ENCODE measurements at places on chromosomes 4 and X.

GRCh38 chrX:28010875-28011274, 29.6 kb upstream of the DCAF8L1 start:
- no peak for DNase-seq

DNA sequence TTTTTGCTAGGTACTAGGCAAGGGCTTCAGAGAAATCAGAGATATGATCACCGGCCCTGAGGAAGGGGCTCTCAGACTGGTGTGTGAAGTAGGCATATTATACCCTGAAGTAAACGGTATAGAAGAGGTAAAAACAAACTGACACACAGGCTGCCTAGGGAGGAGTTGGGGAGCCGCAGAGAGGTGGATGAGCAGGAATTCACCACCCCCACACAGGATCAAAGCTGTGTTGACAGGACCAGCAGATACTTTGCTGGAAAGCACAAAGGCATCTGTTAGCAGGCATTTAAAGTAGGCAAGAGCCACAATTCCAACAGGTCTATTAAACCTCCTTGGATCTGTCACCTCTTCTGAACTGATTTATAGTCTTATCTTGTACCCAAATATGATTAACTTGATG, 71.8 kb upstream of the GPR34 start:
- DNase-seq: no peak

GRCh38 chr4:38365748-38366310, 298.2 kb upstream of the KLF3 start:
- DNase-seq: no peak

GRCh38 chrX:3521396-3521795, 174.9 kb upstream of the MXRA5 start:
- DNase-seq: no peak

- DNase-seq: no peak
Measured at GRCh38 chrX:155263854-155264628, at the start of gene RAB39B. Gene RAB39B (minus strand): TSS chrX:155264491. CDS start chrX:155264288, 203 bp downstream.

DNA sequence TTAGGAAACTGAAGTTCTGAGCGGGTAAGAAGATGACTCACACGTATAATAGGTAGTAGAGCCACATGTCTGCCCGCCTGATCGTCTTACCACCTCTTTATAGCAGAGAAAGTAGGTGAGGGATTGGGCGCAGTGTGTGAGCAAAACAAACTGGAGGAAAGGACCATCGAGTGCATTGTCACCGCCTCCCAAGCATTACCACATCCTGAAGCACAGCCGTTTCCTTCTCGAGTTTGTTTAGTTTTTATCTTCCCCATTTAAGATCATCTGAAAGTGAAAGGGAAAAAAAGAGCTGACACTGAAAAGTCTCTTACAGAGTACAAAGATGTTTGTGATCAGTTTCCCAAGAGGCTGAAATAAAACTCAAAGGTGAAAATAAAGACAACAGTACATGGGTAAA, 14.8 kb downstream of the PDK3 start:
- no peak for DNase-seq

- DNase-seq: no peak
Measured at GRCh38 chrX:13934731-13935130, 95.0 kb downstream of the GEMIN8 start.

GRCh38 chrX:73683236-73683859, 120.4 kb downstream of the CHIC1 start:
- DNase-seq: no peak

DNA sequence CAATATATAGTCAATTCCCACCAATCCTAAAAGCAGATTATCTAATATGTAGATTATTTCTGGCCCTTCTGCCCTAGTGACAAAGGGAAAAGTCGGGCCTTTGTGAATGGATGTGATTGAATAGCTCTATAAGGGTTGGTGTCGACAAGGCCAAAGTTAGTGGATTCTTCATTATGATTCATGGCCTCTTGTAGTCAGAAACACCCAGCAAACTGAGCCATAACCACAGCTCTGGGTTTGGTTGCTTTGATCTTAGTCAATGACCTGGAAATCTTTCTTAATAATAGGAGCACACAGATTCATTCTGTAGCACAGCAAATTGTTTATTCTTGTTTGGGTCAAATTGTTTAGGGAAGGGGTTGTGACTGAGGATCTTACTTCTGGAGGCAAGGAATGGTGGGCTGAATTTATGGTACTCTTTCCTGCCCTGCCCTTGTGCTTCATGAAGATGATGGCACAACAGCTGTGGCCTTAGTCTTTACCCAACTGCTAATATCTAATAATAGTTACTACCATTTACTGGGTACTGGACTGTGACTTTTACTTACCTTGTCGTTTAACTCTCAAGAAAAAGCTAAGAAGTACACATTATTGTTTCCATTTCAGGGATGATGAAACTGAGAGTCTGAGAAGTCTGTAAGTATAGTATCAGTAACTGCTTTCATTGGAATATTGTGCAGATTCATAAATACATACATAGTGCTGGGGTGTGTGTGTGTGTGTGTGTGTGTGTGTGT, 74.0 kb downstream of the AFF2 start:
- DNase-seq: no peak

GRCh38 chr4:169582706-169583105, 29.7 kb downstream of the NEK1 start:
- DNase-seq: no peak
